ENCODE measurements at places on chromosomes 2 and 18. TPM values are rescaled to one million over a fixed set of nuclear protein-coding genes. Genes with fewer than 3 reads are reported as not detected.

Gene DCDC2C
- total RNA-seq, result not detected

Gene MEIS1
- total RNA-seq, result 32.4 TPM

Gene GALR1
- total RNA-seq, result not detected

Gene ARHGAP28
- total RNA-seq, result 0.77 TPM

Gene CD8A
- total RNA-seq, result not detected

Gene IFIH1
- 8.5 TPM for total RNA-seq

Gene SIX2
- total RNA-seq, result 2.7 TPM

Gene KLHL29
- 2.9 TPM for total RNA-seq

Gene ACAA2
- total RNA-seq, result 40.6 TPM

Gene BCS1L
- total RNA-seq, result 59.8 TPM
